Breast epithelium (tissue), 4 donors: ENCODE measurements at places on chromosomes 11 and 22. TPM values are rescaled to one million over a fixed set of nuclear protein-coding genes. Genes with fewer than 3 reads are reported as not detected.

GSTT2B gene
- 4.3 TPM for total RNA-seq

FERMT3 gene
- 17.4 TPM for total RNA-seq

PNPLA3 gene
- 3.1 TPM for total RNA-seq

CNTF gene
- total RNA-seq: 1.6 TPM

BTBD18 gene
- total RNA-seq: not detected

MS4A6E gene
- total RNA-seq: not detected

ADORA2A gene
- 4.3 TPM for total RNA-seq

OR10A6 gene
- total RNA-seq: not detected

PNPLA5 gene
- not detected for total RNA-seq

- no peak for DNase-seq
Observed at GRCh38 chr11:34339149-34340064, 18.4 kb downstream of the ABTB2 start.

DNA sequence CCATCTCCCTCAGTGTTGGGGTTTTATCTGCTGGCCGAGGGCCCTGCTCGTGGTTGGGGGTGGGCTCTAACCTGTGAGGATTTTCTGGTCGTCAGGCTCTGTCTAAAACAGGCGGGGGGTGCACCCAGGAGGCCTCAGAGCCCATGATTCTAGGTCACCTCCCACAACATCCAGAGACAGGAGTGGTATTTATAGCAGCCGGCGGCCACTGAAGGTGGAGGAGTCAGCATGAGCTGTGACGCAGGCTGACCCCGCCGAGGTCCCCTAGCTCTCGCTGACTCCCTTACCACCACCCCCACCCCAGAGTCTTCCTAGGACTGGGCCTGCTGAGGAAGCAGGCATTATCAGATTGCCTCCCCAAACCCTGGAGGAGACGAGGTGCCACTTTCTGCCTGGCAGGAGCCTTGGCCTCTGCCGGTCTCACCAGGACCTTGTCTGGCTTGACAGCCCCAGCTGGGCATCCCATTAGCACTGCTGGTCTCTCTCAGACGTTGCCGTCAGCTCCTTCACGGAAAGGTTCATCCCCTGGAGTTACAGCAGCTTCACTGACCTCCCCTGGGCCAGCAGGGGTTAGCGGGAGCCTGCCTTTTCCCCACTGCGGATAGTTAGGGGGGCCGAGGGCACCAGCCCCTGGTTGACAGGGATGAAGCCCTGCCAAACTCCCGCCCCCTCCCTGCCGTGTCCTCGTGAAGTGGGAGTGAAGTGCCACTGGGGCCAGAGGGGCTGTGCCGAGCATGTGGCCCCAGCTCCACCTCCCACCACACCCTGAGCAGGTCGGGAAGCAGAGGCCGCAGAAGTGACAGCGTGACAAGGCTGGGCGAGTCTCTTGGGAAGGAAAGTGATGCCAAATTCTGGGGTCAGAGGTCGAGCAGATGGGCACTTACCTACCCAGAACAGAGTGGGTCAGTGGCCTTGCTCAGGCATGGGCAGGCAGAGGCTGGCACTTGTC lies 26.5 kb downstream of the DAGLA start:
- no peak for DNase-seq

DNA sequence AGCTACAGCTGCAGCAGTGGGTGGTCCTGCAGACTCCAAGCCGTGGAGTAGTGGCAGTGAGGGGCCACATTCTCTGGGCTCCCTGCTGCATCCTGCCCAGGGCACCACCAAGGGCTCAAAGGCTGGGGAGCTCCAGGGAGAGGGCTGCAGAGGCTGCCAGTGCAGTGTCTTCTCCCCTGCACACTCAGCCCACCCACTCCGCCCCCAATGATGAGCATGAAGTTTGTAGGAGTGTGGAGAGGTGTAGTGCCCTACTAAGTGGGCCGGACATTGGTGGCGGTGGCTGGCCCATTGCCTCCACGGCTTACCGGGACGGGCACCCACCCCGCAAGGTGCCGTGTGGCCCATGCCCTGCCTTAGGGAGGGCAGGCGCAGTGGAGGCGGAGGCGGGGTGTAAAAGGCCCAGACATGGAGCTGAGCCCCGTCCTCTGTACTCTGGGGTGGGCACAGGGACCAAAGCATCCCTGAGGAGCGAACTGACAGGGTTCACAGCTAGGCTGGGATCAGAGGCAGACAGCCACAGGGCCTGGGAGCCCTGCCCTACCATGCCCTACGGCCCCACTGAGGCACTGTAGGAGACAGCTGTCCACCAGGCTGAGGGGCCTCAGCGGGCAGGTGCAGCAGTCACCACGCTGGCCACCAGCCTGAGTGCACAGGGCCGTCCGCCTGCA lies 18.9 kb downstream of the ARVCF start:
- DNase-seq: no peak

- no peak for DNase-seq
Observed at GRCh38 chr11:65777241-65777640, 3.5 kb downstream of the AP5B1 start.

DNA sequence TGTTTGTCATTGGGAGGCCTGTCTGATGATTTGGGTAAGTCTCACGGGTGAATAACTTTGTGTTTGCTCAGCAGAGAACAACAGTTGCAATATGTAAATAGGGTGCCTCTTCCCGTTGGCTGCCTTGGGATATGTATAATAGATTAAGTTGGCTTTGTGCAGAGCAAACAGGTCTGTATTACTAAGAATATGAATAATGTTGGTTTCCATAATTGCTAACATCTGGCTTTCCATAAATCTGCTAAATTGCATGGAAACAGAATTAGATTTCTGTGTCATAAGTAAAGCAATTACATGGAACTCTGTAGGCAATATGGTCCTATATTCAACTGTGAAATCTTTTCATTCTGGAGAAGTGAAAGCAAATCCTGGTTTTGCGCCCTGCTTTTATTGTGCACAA lies 636.0 kb upstream of the ANO5 start:
- no peak for DNase-seq

- no peak for DNase-seq
Observed at GRCh38 chr11:132249256-132249655, 878.8 kb downstream of the NTM start.

DNA sequence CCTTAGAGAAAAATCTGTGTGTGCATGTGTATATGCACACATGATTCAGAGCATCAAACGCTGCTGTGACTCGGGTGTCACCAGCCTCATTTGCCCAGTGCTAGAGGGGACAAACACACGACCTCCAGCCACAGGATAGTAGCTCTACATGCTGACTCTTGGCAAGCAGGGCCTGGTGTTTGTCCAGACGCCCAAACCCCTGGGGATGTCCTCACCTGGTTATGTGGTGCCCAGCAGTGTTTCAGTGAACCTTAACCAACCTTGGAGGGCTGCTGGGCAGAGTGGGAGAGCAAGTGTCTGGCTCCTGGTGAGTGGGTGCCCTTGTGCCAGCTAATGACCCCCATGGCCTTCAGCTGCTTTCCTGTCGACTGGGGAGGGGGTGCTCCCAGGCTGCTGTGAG lies 26.7 kb downstream of the IGLL1 start:
- DNase-seq: no peak

- no peak for DNase-seq
Observed at GRCh38 chr11:128390246-128390645, 197.1 kb downstream of the ETS1 start.

DNA sequence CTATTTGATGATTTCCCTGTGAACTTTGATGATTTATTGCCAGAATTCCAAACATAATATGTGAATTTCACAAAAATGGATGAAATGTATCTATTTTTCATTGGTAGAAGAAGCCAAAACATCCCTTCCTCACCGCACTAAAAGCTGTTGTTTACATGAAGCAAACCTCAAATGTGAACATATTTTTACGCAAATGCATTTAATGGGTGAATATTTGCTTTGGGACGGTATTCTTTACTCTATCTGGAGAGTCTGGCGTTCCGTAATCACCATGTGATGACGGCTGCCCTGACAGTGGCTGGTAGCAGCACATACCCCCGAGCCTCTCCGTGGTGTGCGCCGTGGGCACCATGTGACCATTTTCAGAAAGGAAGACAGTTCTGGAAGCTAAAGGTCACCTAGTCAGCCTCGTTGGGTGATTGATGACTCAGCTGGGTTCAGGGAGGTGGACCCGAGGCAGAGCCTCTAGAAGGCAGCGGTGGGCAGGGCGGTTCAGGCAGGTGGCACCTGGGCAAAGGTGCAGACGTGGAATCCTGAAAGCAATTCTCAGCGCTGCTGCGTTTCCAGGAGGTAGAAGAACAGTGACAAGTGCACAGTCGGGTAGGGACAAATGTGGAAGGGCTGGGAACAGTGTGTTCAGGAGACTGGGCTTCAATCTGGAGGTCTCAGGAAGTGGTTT lies 45.3 kb downstream of the PPARA start:
- DNase-seq: no peak

DNA sequence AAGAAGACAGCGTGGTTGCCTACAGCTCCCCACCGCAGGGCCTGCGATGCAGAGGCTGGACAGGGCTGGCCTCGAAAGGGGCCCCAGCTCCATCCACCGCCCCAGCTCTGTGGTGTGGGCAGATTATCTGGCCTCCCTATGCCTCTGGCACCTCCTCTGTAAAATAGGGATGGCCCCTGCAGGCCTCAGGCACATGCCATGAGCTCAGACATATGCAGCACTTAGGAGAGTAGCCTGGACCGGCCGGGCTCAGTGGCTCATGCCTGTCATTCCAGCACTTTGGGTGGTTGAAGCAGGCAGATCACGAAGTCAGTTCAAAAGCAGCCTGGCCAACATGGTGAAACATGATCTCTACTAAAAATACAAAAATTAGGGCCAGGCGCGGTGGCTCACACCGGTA lies 7.4 kb downstream of the APOBEC3D start:
- DNase-seq: no peak

GRCh38 chr11:108206171-108206570 lies 16.3 kb downstream of the NPAT start:
- DNase-seq: no peak
